ENCODE measurements at places on chromosomes 2 and 18. TPM values are rescaled to one million over a fixed set of nuclear protein-coding genes. Genes with fewer than 3 reads are reported as not detected.

CRYGD gene
- not detected for total RNA-seq

SUPT7L gene
- total RNA-seq, result 25.2 TPM

MAPRE3 gene
- 7.7 TPM for total RNA-seq

TNFAIP6 gene
- total RNA-seq, result 41.6 TPM

RIT2 gene
- not detected for total RNA-seq

RTTN gene
- total RNA-seq, result 15.7 TPM

VAMP8 gene
- total RNA-seq, result 0.23 TPM

AQP12B gene
- not detected for total RNA-seq

LAMA3 gene
- total RNA-seq, result 3.8 TPM

SRD5A2 gene
- total RNA-seq, result not detected

IL36A gene
- not detected for total RNA-seq
